ENCODE measurements at places on chromosomes 16 and 17.
A peak's percentile ranks its signal among the peaks of the same experiment; 100 is the strongest.

DNA sequence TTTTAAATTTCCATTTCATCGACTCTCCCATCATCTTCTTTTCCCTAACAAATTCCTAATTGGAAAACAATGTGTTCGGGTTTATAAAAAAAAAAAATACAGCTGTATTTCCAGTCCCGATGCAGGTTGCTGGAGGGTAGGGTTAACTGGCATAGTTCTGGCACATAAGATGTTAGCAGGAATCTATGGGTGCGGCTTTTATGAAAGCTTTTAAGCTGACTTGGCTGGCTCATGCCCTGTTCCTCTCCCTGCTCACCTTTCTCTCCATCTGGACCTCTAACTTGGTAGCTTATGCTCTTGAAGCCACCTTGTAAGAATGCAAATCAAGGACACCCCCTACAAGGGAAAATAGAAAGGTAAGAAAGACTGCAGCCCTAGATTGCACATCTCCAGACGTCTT, 33.2 kb upstream of the KCNJ2 start:
- no peak for DNase-seq

DNA sequence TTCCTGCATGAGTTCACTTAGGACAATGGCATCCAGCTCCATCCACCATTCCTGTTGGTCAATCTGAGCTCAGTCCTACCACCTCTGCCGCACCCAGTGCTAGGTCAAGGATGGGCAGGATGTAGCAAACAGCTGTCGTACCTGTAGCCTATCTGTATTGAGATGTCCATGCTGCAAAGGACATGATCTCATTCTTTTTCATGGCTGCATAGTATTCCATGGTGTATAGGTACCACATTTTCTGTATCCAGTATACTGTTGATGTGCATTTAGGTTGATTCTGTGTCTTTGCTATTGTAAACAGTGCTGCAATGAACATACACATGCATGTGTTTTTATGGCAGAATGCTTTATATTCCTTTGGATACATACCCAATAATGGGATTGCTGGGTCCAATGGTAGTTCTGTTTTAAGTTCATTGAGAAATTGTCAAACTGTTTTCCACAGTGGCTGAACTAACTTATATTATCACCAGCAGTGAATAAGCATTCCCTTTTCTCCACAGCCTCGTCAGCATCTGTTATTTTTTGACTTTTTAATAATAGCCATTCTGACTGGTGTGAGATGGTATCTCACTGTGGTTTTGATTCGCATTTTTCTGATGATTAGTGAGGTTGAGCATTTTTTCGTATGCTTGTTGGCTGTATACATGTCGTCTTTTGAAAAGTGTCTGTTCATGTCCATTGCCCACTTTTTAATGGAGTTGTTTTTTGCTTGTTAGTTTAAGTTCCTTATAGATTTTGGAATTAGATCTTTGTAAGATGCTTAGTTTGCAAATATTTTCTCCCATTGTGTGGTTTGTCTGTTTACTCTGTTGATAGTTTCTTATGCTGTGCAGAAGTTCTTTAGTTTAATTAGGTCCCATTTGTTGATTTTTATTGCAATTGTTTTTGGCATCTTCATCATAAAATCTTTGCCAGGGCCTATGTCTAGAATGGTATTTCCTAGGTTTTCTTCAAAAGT, 7.2 kb upstream of the MRTFB start:
- DNase-seq = no peak

DNA sequence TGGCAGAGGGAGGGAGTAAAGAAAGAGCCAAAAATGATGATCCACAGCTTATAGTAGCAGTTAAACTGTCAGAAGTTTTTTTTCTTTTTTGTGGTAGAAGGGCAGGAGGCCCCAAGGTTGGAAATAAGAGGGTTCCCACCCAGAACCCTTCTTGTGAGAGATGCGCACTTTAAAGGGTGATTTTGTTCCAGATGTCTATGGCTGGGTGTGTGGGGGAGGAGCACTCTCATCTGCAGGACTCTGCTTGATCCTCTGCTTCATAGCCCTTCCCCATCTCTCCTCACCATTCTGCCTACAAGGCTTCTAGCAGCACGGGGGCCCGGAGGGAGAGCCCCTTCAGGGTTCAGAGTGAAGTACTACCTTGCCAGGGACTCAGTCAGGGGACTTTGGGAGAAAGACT, 6.4 kb downstream of the ATXN1L start:
- DNase-seq = no peak

DNA sequence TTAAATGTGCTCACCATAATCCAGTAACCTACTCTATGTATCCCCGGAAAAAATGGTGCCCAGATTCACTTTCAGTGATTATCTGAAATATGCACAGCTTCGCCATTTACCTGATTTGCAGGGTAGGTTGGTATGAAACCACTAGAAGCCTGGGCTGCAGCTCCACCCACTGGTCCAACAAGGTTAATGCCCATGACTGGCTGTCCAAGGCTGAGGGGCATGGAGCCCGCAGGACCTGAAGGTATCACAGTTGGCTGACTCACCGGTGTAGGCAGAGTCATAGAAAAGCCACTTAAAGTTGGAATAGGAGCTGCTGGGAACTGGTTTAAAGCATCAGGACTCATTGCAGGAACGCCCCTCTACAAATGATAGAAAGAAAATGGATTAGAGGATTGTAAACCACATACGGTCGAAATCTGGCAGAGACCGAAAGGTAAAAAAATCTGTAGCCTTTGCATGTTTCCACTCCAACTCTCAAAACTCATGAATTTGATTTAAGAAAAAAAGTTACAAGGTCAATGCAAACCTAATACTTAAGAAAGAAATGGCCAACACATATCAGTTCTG, 38.6 kb downstream of the SYNRG start:
- DNase-seq = peak; percentile 16

- DNase-seq = no peak
Measured at GRCh38 chr17:72421128-72422092, 300.6 kb downstream of the SOX9 start.

GRCh38 chr16:77663711-77664110, 58.6 kb upstream of the NUDT7 start:
- no peak for DNase-seq

DNA sequence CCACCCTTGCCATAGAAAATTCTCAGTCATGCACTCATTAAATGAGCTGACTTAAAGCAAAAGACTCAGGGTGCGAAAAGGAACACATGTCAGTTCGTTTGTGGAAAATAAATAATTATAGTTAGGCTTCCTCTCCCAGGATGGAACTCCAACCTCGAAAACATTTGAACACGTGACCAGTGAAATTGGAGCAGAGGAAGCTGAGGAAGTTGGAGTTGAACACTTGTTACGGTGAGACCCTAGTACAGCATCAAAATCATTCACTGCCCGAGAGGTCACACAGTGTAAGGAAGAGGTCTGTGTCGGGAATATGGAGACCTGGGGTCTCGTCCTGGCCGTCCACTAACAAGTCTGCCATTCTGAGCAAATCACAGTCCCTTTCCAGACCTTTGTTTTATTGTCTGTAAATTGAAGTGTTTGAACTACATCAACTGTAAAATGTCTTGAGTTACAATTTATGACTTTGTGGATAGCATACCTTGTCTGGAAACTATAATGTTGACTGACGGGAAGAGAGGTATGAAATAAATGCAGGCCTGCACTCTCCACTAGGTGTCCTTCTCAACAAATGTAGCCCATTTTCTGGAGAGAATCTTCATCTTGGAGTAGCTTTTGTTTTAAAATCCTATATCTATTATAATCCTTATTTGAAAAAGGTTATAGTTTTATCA, 7.7 kb downstream of the PSMD7 start:
- DNase-seq = no peak

DNA sequence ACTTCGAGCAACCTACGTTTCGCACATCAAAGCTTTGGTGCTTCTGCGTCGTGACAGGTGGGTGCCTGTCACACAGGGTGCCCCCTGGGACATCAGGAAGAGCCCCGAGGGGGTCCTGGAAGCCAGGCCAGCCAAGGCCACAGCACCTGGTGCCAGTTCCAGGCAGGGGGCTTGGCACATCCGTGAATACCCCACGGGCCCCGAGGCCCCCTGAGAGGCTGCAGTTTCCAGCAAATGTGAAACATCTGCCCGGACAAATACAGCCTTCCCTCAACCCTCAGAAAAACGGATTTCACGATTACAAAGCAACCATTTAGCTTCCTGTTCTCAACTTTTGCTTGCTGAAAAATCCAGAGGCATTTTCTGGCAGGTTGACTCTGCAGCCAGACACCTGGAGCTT, 109.3 kb upstream of the METRNL start:
- no peak for DNase-seq

GRCh38 chr16:64534180-64534780, 587.6 kb downstream of the CDH11 start:
- DNase-seq = no peak

- DNase-seq = no peak
Measured at GRCh38 chr17:17497065-17497844, 1.1 kb upstream of the RASD1 start.

DNA sequence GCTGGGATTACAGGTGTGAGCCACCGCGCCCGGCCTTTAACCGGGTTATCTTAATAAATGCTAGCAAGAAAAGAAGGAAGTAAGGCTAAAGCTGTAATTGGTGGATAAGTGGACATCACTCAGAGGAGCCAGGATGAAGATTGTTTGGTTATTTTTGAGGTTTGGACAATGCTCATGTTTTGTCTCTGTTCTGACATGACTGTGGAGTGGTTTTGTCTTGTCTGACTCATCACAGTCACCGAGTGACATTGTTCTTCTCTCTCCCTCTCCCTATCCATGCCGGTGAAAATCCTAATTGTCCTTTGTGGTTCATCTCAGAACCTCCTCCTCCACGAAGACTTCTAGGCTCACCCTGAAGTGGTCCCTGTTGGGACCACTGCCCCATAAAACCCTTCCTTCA, 23.5 kb upstream of the GRIN2A start:
- no peak for DNase-seq

DNA sequence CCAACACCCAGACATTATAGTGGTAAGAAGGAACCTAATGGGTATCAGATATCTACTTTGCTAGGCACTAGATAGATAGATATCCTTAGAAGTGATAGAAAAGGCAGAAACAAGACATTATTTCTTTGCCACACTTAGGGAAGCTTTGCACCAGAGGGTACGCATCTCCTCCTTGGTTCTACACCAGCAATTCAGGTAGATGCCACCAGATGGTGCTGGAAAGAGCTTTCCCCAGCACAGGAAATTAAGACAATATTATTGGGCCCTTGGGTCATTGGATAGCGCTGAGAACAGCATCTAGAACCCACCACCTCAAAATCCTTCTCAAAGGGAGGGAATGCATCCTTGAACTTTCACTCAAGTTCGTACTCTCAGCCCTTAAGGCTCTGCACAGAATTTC, 173.8 kb upstream of the CCL2 start:
- no peak for DNase-seq

GRCh38 chr17:11503308-11504035, 94.8 kb upstream of the DNAH9 start:
- DNase-seq = no peak

- no peak for DNase-seq
Measured at GRCh38 chr16:46801428-46802049, 29.4 kb downstream of the C16orf87 start.

DNA sequence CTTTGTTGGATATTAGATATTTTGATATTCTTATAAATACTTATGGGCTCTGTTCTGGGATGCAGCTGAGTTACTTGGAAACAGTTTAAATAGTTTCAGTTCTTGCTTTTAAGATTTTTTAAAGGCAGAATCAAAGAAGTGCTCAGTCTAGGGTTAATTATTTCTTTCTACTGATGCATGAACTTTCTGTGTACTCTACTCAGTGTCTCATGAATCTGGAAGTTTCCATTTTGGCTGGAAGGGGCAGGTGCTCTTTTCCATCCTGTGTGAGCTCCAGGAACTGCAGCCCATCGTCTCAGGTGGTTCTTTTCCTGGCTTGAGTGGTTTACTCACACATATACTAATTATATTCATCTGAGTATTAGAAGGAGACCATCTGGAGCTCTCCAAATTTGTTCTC, 61.1 kb upstream of the CPHXL start:
- no peak for DNase-seq

DNA sequence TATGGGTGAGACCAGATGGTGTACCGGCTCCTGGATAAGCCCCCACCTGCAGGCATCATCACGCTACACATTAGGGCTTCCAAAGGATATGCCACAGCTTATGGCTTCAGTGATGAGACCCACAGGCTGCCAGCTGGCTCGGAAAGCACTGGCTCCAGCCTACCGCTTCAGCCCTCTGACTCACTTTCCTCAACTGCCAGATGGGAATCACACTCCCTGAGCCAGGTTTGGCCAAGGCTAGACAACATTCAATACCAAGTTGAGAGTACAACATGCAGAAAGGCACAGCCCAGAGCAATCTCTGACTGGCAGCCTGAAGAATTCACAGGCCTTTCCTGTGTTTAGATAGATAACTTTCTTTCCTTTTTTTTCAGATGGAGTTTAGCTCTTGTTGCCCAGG, 10.3 kb downstream of the CENPV start:
- DNase-seq = no peak

- DNase-seq = no peak
Measured at GRCh38 chr17:31754239-31754945, 104.7 kb downstream of the COPRS start.

DNA sequence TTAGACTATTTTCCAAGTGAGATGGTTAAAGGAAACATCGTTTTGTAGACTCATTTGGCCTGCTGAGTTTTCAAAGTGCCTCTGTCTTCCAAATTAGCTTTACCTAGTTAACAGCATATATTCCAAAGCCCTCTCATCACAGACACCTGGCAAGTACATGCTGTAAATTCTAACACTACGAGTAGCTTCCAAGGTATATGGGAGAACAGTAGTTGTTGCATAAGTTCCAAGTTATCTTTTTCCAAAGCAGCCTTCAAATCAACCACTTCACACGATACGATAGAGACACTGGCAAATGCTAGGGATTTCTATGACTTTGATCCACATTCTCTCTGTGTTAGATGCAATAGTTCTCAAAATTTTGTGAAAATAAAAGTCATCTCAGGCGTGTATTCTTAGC, 299.3 kb downstream of the CNTNAP4 start:
- no peak for DNase-seq

DNA sequence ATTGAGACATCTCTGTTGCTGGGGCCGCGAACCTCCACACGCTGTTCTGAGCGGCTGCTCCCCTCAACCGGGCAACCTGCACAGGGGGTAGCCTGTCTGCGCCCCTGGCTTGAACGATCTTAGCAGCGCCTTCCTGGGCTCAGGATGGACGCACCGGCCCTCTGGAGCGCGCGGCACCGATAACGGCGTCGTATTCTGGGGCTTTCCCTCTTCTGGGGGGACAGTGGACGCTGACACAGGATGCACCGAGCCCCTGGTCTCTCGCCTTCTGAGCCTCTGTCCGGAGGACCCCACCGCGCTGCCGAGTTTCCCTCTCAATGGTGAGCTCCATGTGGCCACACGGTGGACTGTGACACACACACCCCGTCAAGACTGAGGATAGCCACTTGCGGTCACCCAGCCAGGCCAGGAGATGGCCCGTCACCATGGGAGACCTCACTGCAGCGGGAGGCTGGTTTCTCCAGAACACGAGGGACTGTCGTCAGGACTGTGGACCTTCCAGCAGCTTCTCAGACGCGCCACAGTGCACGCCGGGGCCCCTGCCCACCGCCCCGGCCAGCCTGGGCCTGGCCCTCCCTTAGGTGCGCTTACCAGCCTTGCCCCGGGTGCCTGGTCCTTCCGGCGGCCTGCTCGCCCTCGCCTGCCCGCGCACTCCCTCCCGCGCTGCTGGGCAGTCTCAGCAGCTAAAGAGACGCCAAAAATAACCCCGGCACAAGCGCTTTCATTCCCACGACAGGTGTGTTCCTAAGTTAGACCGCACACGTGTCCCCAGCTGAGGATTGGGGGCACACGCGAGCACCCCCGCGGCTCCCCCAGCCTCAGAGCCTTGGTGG, 30.0 kb upstream of the PABPN1L start:
- no peak for DNase-seq

Measured in CD4-positive, alpha-beta T cell treated with Interleukin-1 beta for 1 hour (primary cell).